ENCODE measurements at places on chromosomes 6 and 20.

GRCh38 chr6:72739368-72739779 lies 117.5 kb downstream of the KCNQ5 start:
- DNase-seq = no peak

- no peak for DNase-seq
Measured at GRCh38 chr6:78883651-78884050, 16.3 kb downstream of the IRAK1BP1 start.

- DNase-seq = no peak
Measured at GRCh38 chr6:32288426-32288825, 64.6 kb upstream of the NOTCH4 start.

DNA sequence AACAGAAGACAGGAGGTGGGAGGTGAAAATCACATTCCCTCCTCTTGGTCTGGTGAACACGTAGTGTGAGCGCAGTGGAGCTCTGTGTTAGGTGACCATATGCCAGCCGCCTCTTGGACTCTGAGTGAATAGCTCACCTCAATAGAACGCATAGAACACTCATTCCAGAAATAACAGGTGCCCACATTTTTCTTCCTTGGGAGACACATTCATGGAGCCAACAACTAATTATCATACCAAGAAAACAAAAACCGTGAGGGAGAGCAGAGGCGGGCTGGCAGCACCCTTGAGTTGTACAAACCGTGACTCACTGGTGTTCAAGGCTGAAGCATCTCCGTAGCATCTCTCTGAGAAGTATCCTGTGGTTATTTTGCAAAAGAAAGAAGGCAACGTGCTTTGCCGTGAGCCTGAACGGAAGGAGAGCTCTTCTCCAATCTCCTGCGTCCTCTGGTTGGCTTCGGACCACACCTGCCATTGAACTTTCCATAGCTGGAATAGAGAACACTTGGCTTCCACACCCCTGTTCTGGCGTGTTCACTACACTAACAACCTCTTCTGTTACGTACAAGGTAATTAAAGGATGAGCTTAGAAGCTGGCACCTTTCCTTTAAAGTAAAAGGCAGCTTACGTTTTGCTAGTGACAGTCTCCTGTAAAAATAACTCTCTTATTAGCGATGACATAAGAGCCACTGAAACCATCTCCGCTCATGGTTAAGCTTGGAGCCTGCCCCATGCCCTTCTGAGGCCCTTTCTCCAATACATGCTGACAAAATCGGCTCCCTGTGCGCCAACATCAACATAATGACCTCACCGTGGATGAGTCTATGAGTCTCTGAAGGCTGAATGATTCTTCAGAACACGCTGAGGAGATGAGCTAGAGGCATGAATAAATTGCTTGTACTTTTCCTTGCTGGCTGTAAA lies 30.2 kb upstream of the SGK1 start:
- DNase-seq = peak; percentile 81

DNA sequence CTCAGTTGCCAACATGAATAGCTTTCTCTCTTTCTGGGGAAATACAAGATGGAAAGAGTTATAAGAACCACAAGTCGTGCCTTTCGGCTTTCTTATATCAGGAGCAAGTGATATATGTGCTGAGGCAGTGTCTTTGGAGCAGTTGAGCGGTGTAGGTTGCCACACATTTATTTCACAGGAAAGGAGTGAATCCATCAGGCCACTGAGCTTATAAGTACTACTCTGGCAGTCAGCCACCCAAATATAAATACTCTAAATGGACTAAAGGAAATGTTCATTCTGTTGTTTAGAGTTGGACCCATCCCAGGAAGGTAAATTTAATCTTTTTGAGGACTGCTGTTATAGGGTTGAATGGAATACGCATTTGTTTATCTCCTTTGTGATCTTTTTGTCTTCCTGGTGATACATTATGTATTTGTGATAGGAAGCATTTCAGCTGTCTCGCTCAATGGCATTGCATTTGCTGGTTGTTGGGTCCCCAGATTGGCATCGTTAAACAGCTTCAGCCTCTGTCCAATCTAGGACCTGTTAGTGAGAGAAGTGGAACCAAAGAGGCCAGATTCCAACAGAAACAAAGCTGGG lies 139.7 kb downstream of the SOBP start:
- DNase-seq = no peak

- no peak for DNase-seq
Measured at GRCh38 chr20:8755340-8756118, 313.4 kb upstream of the PLCB4 start.

GRCh38 chr6:110897433-110897832 lies 22.8 kb downstream of the AMD1 start:
- DNase-seq = no peak

GRCh38 chr6:46734867-46735719 lies at the start of gene PLA2G7:
TSS of gene PLA2G7 (minus strand) at chr6:46735375. CDS start at chr6:46722891, 12,484 bp downstream.
- no peak for DNase-seq

DNA sequence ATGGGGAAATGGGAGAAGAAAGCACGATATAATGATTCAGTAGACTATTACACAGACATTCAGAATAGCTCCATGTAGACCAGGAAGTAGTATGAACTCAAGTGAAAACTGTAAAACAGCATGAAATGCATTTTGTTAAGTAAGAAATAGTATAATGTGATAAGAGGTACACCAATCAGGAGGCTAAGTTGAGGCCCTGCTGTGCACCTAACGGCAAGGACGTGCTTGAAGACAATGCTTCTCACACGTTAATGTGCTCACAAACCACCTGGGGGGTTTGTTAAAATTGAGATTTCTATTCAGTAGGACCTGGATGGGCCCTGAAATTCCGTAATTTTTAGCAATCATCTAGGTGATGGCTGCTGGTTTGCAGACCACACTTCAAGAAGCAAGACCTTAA lies 178.9 kb upstream of the SULF2 start:
- no peak for DNase-seq

DNA sequence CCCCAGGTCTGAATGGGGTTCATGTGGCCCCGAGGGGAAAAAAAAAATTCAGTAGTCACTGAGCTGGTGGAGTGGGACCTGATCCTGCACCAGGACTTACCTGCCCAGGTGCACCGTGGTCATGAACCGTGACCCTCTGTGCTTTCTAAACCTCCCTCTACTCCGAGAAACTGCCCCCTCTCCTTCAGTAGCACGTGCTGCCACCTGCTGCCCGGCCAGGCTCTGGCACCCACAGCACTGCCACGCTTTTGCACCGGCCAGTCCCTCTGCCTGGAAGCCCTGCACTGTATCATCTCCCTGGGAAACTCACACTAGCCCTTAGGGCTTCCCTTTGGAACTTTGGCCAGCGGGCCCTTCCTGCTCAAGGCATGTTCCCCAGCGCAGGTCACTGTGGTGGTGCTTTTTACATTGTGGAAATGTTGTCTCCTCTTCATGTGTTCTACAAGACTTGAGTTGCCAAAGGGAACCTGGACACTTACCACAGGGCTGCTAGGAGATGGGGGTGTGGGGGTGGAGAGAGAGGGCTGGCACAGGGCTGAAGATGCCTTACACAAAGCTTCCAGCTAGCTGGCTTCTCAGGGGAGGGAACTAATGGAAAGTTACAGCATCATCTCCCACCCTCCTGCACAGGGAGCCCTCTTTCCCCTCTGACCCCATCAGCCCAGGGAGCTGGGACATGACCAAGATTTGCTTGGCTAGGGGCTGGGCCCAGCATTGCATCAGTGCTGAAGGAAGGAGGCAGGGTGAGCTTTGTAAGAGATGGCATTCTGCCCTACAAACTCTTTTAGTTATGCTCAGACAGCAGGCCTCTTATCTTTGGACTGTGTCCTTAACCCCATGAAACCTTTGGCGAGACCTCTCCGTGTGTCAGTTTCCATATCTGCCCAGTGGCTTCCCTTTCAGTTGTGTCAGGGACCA lies 2.5 kb upstream of the PTPRT start:
- DNase-seq = no peak

GRCh38 chr6:43263314-43264178 lies 20.3 kb downstream of the TTBK1 start:
- peak; percentile 62 for DNase-seq

DNA sequence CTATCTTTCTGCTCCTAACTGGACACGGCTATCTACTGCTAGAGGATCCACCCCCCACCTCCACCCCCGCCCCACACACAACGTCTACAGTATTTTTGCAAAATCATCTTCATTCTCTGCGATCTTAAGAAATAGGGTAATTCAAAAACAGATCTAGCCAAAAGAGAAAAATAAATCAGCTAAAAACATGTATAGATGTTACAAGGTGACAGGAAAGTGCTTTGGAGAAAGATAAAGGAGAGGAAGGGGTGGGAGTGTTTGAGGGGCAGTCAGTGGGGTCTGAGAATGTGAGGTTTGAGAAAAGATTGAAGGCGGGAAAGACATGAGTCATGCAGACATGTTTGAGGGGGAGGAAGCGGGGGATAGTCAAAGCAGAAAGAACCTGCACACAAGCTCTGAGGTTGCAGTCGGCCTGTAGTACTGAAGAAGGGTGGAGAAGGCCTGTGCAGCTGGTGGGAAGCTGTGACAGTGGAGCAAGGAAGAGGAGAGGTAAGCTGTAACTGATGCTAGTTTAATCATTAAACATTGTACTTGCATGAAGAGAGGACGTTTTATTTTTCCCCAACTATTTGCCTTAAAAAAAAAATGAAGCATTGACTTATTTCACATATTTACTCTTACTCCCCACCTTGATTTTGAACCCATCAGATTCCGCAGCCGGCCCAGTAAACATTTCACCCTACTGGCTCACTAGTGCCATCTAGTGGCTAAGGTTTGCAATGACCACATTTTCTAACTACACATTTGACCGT lies 332.6 kb downstream of the ADGRB3 start:
- DNase-seq = peak; percentile 41

GRCh38 chr20:23241416-23241815 lies 109.2 kb upstream of the NXT1 start:
- no peak for DNase-seq

DNA sequence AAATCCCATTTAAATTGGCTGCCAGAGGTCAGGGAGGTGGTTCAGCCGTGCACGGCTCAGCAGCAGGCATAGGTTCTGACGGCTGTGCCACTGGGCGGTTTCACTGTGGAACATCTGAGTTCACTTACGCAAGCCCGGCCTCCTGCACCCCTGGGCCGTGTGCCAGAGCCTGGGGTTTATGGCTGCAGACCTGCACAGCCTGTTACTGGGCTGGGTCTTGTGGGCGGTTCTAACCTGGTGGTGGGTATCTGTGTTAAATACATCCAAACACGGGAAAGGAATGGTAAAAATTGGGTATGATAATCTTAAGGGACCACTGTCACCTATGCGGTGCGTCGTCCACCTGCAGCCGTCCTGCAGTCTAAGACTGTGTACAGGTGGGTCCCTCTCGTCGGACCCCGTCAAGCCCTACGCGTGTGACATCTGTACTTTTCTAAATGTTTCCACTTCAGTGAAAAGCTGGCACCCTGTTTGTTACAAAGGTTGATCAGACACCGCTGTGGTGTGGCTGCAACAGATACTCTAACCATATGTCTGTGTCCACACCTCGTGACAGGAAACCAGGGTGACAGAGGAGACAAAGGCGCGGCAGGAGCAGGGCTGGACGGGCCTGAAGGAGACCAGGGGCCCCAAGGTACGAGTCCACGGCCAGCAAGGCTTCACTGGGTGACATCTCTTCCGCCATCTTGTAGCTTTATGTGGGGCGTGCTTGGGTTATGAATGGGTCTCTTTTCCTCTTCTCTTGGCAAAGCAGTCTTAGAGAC lies 21.5 kb downstream of the COL9A3 start:
- DNase-seq = peak; percentile 54

DNA sequence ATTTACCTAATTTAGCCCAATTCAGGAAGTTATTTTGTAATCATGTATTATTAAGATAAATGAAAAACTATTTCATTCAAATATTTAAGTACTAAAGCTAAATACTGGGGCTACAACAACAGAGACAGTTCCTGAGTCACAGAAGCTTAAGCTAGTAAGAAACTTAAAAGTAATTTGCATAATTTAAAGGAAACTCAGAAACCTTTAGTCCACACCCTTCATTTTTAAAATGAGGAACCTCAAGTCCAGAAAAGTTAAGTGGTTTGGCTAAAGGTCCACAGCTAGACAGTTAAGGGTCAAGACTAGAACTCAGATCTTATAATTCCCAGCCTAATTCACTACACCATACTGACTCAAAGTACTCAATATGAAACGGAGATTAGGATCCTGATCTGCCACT lies 7.2 kb downstream of the LMBRD1 start:
- DNase-seq = no peak

All from AG10803 (cell line).